Activated CD4-positive, CD25-positive, alpha-beta regulatory T cell treated with anti-CD3 and anti-CD28 coated beads, Interleukin-2, amount 50 U/mL, for 72 hours (primary cell): ENCODE measurements at places on chromosomes 4 and X.

- DNase-seq = no peak
These were observed 8.5 kb upstream of the ANTXR2 start for GRCh38 chr4:80081566-80081965.

GRCh38 chr4:137312257-137312656 lies 220.0 kb downstream of the PCDH18 start:
- DNase-seq = no peak

- DNase-seq = no peak
These were observed 270.6 kb downstream of the DCAF12L2 start for GRCh38 chrX:125895518-125895917.

DNA sequence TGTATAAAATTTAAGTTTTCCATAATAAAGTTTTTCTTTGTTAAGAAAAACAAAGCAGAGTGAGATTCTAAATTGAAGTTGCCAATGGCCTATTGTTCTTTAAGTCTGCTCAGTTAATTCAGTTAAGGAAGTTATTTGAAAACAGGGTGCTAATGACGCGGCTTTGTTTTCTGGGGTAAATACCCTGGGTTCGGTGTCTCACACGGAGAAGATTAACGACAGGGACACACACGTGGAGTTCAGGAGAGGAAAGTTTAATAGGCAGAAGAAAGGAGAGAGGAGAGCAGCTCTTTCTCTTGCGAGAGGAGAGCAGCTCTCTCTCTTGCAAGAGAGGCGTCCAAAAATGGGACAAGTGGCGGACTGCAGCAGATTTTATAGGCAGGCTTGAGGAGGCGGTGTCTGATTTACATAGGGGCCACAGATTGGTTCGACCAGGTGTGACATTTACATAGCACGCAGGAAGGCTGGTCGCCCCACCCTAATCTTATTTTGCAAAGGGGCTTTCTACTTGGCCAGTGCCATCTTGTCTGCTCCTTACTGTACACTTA lies 9.6 kb downstream of the CA5B start:
- no peak for DNase-seq

- no peak for DNase-seq
These were observed 141.7 kb downstream of the BRWD3 start for GRCh38 chrX:80667967-80668366.

DNA sequence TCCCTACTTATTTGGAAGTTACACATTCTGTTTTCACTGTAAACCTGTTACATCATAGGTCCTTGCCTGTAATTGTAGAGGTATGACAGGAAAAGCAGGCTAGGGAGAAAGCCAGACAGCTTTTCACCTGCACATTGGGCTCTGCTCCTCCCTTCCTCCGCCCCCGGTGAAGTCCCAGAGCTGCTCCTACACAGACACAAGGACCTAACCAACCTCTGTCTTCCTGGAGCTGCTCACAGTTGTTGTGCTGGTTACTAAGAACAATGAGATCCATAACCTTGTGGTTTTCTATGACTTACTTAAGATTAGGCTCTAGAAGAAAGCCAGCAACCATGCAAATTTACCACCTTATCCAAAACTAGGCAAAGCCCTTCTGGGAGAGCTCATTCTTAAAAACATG lies 40.0 kb downstream of the MOSPD2 start:
- no peak for DNase-seq

DNA sequence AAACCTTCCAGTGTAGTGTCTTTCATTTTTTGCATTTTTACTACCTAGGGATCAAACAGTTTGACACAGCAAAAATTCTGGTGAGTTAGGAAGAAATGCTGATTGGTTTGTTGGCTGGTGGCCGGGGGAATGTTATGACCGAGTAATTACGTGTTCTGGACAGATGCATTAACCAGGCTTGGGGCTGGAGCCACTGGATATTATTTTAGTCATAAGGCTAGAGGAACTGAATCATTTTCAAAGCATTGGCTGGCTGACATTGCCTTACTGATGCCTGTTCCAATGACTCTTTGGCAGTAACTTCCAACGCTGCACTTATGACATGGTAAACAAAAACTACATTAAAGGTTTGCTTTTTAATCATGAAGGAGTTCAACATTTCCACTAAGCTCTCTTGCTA lies 84.6 kb downstream of the FBXO8 start:
- no peak for DNase-seq

DNA sequence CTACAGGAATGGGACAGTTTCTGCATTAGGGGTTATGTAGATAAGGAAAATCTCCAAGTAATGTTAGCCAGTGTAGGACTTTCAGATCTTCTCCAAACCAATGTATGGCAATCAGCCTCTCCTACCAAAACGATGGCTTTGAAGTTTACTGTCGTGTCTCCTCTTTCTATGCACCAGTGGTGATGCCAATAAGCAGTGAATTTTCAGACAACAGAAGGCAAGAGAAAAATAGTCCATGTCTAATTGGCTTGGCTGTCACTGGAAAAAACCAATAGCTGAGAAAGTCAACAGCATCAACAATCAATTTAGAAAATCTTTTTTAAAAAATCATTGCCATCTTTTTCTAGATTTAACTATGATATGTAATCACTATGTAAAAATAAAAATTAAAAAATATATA lies 35.0 kb downstream of the LIMCH1 start:
- DNase-seq = no peak

- no peak for DNase-seq
These were observed 433.3 kb downstream of the ADAM29 start for GRCh38 chr4:175351473-175351872.

DNA sequence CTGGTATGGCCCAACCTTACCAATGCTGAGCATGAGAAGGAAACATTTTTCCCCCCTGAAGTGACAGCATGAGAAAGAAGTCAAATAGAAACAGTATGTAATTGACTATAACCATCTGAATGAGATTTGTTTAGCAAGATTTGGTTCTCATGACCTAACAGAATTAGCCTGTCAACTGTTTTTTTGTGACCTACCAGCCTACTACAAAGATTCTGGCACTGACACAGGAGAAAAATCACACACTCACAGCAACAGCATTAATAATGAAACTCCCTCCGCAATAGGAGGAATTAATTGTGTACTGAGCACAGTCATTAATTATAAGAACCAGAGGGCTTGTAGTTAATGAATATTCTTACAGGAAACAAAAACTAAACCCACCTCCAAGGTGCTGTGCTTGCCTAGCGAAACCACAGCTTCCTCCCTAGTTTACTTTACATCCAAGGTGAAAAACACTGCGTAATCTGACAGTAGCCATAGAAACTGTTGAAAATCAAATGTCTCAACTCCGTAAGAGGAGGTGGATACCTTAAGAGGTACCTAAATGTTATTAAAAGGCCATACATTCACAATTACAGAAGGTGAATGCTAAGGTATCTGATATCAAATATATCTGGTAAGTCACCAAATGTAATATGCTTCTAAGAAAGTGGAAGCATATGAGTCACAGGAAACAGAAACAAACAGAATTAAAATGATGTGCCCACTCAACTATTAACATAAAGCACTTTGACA lies 34.9 kb downstream of the MMRN1 start:
- DNase-seq = no peak

GRCh38 chr4:55618546-55619143 lies 17.5 kb downstream of the NMU start:
- DNase-seq = no peak

DNA sequence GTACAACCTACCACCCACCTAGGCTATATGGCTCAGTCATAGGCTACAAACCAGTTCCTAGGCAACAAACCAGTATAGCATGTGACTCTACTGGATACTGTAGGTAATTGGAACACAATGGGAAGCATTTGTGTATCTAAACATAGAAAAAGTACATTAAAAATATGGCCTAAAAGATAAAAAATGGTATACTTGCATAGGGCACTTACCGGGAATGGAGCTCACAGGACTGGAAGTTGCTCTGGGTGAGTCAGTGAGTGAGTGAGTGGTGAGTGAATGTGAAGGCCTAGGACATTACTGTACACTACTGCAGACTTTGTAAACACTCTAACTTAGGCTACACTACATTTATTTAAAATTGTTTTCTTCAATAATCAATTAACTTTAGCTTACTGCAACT lies 139.2 kb upstream of the RBPJ start:
- no peak for DNase-seq

- no peak for DNase-seq
These were observed 2.4 kb downstream of the MID1 start for GRCh38 chrX:10617999-10618351.

GRCh38 chrX:150044556-150044955 lies 106.3 kb upstream of the EOLA2 start:
- DNase-seq = no peak

DNA sequence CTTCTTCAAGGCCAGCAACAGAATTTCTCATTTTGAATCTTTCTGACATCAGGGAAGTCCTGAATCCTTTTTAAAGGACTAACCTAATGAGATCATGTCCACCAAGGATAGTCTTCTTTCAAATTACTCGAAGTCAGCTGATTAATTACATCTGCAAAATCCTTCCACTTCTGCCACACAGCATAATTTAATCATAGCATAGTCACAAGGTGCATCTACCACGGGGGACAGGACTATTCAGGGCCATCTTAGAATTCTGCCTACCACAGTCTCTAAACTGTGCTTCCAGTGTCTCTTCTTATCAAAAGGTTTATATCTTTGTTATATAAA lies 53.7 kb downstream of the ATP10D start:
- no peak for DNase-seq
